ENCODE measurements at places on chromosomes 7 and 10.

DNA sequence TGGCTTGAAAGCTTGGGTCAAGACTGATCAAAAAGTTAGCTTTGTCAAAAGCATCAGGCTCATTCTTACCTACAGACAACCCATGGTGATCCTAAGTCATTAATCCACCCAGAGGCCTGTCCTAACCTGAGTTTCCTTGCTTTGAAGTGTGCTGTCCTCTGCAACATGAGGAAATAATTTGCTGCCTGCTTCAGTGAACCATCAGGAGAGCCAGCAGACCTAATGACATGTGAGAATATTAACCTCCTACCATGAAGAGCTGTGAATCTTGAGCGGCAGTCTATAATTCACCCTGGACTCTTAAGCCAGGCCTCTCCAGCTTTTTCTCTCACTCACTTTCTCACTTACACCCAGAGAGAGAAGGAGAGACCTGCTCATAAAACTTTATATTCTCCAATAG lies 590.0 kb downstream of the LRMDA start:
- no peak for DNase-seq

GRCh38 chr10:12675186-12675585 lies 325.8 kb downstream of the CAMK1D start:
- no peak for DNase-seq

DNA sequence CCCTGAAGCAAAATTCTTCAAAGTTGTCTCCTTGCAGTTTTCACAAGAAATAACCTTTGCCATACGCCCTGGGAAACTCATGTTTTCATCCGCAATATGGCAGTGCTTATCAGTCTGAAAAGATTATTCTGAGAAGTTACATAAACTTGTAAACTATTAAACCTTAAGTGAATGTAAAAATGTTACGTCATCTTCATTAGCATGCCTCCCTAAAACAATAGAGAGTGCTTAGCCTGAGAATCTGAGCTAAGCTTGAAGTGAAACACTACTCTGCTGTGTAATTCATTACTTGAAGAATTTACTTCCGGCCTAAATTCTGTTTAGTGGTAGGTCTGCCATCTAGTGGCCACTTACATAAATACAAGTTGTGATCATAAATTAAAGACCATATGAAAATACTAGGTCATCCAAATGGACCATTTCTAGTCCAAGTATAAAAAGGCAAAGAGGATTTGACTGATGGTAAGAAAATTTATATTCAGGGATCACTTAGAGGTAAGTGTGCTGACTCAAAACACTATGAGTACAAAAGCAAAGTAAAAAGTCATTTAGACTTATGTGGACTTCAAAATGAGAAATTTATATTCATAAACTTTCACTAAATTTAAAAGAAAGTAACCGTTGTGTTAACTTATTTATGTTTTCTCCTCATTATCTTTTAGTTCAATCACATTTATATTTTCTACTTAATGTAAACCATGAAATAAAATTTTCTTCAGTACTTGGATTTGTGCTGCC lies 745.1 kb upstream of the LRRTM3 start:
- no peak for DNase-seq

DNA sequence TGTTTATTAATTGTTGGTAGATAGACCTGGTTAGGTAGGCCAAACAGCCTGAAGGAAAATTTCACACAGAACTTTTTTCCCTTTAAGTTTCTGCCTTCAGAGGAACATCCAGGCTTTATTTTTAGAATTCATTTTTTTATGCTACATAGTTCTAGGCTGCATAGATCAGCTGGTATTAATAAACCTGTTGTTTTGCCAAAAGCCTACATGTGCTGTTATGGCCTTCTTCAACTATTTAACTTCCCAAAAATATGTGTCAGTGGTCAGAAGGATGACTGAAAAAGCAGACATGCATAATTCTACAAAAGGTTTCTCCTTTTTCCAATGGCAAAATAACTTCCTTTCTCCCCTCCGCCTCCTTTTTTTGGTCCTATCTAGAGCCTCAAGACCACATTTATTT lies 303.0 kb upstream of the DKK1 start:
- DNase-seq, result no peak

- DNase-seq, result no peak
Observed at GRCh38 chr10:26855186-26855585, 5.6 kb downstream of the ABI1 start.

GRCh38 chr7:132536654-132537395 lies 39.4 kb downstream of the PLXNA4 start:
- DNase-seq, result no peak

- DNase-seq, result no peak
Observed at GRCh38 chr10:126417220-126417825, 29.0 kb upstream of the ADAM12 start.

GRCh38 chr10:113928830-113929229 lies 74.4 kb downstream of the NHLRC2 start:
- no peak for DNase-seq

- no peak for DNase-seq
Observed at GRCh38 chr7:15682751-15683245, 3.7 kb downstream of the MEOX2 start.

GRCh38 chr7:16278167-16278787 lies 143.1 kb downstream of the CRPPA start:
- DNase-seq, result no peak

GRCh38 chr7:157335991-157336382 lies 817 bp upstream of the DNAJB6 start:
- DNase-seq, result peak; percentile 50

DNA sequence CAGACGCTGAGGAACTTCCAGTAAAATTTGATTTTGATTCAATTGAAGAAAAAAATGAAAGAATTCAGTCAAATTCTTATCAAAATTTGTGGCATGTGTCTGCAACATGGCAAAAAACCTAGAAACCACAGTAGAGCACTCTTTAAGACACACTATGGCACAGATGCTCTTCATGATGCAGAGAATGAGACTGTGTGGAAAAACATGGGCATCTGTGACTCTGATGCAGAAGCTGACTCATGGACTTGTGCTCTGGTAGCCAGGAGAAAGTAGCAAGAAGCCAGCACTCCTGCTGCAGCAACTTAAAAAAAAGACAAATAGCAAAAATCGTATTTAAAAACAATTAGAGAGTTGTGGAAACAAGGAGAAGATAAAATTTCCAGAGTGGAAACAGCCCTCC lies 8.9 kb upstream of the KCNK18 start:
- DNase-seq, result no peak

- no peak for DNase-seq
Observed at GRCh38 chr7:24075426-24075810, 208.6 kb upstream of the NPY start.

- DNase-seq, result no peak
Observed at GRCh38 chr10:114343623-114344505, 60.4 kb downstream of the AFAP1L2 start.

GRCh38 chr7:66207540-66207939 lies 2.4 kb downstream of the TPST1 start:
- no peak for DNase-seq

GRCh38 chr7:36630112-36630650 lies 94.1 kb downstream of the AOAH start:
- DNase-seq, result no peak

DNA sequence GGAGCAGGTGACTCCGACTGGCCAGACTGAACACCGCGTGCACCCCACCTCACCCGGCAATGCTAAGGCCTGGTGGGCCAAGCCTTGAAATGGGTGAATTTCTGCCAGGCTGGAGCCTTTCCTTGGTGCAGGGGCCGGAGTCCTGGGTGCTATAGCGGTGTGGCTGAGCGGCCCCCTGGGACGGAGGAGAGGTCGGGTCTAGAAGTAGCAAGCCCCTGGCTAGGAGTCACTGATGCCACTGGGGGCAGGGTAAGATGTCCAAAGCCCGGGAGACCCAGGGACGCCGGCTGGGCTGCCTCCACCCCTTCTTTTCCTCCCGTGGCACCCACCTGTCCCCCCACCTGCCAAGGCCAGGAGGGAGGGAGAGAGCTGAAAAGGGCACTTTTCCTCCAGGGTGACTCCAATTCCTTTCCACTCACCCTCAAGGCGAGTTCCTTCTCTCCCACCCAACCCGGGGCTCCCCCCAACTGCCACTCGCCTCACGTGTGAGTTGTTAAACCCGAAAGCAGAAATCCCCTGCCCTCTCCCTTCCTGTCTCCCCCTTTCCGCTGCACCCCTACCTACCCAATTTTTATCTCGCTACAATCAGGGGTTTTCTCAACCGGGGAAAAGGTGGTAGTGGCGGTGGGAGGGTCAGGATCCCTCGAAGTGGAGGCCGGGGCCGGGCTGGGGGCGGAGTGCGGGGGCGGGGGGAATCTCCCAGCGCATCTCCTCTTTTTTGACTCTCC lies 6.0 kb upstream of the GATA3 start:
- DNase-seq, result no peak

GRCh38 chr7:151017953-151018420 lies 6.3 kb downstream of the ATG9B start:
- peak; percentile 88 for DNase-seq

DNA sequence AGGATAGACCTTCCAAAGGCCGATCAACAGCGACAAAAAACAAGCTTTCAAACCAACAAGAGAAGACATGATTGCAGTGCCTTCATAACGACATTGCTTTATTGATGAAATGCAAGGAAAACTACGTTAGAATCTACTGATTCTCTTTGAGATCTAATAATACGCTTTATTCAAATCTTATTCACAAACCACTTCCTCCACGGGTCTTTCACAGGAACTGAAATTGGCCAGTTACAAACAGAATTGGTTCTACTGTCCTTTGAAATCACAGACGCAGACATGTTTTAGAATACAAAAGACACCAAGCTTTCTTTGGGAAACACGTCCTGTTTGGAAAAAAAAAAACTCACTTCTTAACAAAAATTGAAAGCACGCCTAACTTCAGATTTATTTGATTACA lies 74.7 kb upstream of the SEPHS1 start:
- DNase-seq, result no peak

GRCh38 chr7:727104-727805 lies at the start of gene PRKAR1B:
PRKAR1B (minus strand) TSS chr7:727281; CDS start chr7:711505, 15,776 bp downstream.
- DNase-seq, result no peak

DNA sequence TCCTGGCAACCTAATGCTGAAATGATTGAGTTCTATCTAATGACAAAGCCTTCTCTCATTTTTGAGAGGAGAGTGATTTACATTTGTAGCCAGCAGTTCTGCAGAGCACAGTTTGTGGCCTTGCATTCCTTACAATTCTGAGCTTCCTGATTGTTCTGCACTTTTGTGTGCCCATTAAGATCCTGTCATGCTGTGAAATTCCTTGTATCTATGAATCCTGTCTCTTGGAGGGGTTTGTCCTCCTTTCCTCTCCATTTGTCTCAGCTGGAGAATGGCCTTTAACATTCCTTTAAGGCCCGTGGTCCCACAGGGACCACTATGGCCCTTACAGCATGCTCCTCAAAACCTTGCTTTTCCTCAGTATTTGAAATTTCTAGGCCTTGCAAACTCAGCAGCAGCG lies 10.4 kb downstream of the KLHL7 start:
- DNase-seq, result no peak

DNA sequence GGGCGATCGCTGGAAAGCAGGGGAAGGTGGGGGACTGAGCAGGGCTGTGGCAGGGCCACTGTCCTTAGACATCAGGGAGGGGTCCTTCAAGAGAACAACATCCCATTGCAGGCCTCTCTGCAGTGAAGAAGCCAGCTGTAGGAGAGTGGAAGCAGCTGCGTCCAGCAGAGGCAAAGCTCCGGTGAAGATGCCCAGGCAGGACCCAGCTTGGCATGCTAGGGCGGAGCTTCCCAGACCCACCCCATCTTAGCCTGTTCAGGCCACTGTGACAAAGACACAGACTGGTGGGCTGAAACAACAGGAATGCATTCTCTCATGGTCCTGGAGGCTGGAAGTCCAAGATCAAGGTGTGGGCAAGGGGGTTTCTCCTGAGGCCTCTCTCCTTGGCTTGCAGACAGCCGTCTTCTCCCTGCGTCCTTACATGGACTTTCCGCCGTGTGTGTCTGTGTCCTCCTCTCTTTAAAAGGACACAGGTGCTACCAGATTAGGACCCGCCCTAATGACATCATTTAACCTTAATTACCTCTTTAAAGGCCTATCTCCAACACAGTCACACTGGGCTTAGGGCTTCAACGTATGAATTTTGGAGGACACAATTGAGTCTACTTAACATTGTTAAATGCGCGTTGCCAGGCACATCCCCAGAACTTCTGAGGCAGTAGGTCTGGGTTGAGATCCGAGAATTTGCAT lies 178.1 kb upstream of the GRB10 start:
- DNase-seq, result no peak

DNA sequence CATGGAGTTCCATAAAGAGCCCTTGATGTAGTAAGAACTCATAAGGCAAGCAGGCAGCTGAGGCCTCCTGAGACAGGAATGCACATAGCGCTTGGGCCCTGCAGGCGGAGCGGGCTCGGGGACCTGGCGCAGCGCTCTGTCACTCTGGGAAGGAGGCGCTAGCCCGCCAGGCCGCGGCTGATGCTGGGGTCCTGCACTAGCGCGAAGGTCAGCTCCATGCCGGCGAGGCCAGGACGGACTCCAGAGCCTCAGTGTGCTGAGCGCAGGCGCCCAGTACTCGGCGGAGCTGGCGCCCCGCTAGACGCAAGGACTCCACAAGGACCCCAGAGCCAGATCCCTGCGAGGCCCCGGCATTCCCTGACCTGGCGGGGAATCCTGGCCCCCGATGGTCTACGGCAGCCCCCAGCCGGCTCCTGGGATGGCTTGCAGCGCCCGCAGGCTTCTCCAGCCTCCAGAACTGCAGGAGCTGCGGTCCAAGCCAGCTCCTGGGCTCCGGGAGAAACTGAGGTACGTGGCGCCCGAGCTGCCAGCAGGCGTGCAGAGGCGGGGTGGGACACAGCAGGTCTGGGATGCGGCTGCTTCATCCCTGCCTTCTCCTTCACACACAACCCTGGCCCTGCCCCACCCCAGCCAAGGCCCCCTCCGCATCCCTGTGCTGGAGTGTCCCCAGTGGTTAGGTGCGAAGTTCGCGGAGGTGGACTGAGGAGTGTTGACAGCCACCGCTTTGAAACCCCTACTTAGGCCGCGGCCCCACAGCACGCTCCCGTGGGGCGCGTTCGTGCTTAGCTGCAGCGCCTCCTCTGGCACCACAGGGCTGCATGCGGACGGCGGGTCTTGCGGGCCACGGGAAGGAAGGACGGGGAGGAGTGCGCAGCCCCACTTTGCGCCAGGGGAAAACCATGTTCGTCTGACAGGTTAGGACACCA lies 761.5 kb upstream of the POM121L12 start:
- peak; percentile 50 for DNase-seq

DNA sequence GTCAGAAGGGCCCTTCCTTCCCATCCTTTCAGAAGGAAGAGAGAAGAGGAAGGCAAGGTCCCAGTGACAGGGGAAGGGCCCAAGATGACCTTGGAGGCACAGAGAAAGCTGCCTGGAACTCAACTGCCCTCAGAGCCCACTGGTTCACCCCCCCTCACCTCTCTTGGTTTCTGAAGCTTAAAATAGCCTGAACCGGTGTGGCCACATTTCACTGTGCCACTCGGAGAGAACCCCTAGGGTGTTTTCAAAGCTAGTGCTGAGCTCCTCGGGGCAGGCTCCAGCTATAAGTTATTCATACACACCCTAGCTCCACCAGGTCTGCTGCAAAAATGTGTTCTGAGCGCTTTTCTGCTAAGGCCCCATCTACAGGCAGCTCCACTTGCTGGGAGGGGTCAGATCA lies 60.9 kb upstream of the ADRB1 start:
- DNase-seq, result no peak

DNA sequence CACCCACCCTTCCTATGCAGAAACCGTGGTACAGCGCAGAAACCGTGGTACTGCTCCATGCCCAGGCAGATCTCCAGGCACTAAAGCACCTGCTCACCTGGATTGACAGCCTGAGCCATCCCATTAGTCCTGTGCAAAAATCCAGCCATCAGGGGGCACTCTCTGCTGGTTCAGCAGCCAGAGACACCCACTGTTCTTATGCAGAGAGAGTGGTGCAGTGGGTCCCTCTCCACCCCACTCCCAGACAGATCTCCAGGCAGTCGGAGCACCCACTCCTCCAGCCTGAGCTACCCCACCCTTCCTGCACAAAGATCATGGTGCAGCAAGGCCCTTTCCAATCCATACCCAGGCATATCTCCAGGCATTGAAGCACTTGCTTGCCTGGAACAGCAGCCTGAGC lies 219.8 kb downstream of the CTNNA3 start:
- no peak for DNase-seq
